NCI-H1417 treated with DMSO at 0.1 percent for 48 hours (cell line): ENCODE measurements at places on chromosomes 2 and 18.
A peak's percentile ranks its signal among the peaks of the same experiment; 100 is the strongest.

DNA sequence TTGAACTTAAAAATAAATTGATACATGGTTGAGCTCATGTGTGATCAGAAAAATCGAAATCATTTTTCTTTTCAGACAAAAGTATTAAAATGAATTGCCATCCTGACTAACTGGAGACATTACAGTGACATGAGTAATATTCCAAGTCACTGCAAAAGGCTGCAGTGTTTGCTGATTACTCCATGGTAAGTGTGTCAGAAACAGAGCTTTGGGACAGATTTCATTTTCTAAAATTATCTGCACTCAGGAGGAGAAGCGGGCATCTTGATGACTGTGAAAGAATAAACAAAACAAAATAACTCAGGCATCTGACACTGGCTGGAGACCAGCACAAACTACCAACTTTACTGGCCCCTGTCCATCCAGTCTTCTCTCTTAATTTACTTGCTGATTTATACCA, 312.3 kb upstream of the PIK3C3 start:
- DNase-seq = no peak

GRCh38 chr18:24837066-24837465, 376.6 kb downstream of the HRH4 start:
- DNase-seq = no peak

DNA sequence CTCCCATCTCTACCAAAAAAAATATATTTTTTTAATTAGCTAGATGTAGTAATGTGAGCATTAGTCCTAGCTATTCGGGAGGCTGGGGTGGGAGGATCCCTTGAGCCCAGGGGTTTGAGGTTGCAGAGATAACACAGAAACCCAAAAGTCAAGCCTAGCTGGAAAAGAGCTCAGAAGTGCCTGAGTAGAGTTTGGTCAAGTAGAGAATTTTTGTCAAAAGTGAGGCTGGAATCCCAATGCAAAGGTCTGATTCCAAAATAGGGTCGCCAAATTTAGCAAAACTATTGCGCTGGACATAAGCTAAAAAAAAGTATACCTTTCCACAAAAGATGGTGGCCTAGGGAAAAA, 15.5 kb upstream of the MSH6 start:
- no peak for DNase-seq

DNA sequence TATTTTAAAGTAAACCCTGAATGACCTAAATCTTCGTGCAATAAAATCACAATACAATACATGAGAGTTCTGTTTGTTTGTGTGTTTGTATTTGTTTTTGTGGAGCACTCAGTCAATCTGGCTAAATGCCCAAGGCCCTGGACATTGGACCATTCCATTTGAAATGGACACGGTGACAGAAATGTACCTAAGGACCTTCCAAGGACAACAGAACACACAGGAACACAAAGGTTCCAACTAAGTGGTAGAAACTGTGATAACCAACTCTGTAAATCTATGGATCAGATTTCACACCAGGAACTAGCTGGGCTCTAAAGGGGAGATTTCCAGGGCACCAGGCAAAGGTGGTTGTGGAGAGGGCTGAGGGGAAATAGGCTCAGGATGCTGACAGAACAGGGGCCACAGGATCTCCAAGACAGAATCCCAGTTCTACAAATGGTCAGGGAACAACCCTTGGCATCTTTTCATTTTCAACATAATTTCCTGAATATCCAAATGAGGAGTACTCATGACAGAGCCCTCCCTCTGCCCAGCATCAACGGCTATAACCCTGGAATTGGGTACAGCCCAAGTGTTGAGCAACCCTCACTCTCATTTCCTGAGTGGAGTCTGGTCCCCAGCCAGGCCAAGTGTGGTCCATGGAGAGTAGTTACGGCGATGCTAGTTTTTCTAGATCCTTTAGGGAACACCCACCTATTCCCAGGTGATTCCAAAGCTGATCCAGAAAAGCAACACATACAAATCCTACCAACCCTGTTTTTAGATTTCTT, 78.4 kb downstream of the NCKAP5 start:
- no peak for DNase-seq

DNA sequence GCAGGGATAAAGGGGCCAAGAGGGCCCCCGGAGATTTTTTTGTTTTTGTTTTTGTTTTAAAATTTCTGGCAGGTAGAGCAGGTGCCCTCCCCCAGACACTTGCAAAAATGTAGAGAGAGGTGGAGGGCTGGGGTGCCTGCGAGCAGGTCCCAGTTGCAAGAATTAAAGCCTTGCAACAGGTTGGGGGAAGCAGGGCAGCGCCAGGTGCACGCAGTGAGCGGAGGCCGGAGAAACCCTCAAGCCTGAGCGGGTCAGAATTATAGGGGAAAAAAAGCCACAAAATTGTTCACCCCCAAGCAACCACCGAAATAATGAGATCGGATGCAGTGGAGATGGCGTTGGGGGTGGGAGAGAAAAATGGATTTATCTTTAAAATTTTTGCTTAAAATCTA, 527 bp downstream of the IGFBP5 start:
- DNase-seq = no peak

DNA sequence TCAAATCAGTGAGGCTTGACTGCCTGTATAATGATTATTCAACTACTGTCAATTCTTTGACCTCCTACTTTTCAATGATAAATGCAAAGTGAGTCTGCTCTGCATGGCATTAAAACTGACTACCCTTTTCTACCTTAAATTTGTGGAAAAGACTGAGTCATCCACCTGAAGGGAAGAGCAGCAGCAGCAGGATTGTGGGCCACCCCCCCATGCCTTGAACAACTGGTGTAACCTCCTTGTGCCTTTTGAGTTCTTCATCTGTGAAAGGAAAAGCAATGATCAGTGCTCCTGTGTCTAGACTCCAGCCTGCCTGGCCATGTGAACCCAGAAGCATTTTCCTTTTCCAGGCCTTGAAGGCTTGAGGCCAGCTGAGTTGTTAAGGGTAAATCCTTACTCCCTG, 102.9 kb downstream of the OSR1 start:
- DNase-seq = no peak

DNA sequence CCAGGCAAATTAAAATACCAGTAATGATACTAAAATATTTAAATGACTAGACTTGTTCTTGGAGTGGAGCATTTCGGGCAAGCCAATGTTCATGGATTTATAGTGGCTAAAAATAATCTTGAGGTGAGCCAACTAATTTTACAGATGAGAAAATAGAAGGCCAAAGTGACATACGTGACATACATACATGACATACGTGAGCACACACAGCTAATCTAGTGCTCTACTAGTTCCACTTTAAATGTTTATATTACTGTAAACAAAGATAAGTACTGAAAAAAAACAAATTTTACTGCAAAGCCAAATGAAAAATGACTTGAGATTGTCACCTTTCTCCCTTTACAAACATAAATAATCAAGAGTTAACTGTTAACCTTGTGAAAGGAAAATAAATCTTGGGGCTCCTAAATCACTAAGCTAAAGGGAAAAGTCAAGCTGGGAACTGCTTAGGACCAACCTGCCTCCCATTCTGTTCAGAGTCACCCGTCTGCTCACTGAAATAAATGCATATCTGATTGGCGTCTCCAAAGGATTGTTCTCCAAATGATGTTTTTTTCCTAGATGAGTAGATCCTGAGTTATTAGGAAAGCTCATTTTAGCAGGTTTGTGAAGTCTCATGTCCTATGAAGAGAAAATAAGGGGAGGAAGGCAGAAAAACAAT, 96.7 kb downstream of the PMS1 start:
- no peak for DNase-seq

GRCh38 chr2:143675021-143675420, 545.8 kb downstream of the ARHGAP15 start:
- DNase-seq = no peak

- no peak for DNase-seq
Observed at GRCh38 chr2:55361465-55362189, 58.0 kb downstream of the CCDC88A start.

DNA sequence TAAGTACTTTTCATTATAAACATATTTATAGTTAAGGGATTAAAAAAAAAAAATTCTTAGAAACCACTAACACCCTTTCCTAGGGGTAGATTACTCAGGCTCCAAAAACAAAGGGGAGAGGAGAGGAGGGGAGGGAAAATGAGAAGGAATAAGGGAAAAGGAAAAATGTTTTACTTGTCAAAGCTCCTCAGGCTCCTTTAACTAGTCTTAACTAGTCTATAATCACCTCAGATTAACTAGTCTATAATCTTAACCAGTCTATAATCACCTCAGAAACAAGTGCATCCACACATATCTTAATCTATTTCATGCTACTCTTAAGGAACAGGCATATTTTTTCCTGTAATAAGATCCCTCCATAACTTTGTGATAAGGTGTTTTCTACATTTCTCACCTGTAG, 76.4 kb downstream of the KANSL1L start:
- DNase-seq = no peak

DNA sequence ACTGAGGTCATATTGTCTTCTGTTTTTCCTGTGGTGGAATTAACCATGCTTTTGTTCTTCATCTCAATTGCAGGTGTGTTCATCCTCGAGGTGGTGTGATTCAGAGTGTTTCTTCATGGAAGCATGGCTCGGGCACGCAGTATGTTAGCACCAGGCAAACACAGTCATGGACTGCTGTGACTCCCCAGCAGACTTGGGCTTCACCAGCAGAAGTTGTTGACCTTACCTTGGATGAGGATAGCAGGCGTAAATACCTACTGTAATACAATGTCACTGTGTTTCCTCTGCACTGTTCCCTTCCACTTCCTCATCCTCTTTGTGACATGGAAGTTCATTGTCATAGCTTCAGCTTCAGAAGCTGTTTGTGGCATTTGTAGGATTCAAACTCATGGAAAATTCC, 158.7 kb downstream of the HAUS1 start:
- DNase-seq = no peak

DNA sequence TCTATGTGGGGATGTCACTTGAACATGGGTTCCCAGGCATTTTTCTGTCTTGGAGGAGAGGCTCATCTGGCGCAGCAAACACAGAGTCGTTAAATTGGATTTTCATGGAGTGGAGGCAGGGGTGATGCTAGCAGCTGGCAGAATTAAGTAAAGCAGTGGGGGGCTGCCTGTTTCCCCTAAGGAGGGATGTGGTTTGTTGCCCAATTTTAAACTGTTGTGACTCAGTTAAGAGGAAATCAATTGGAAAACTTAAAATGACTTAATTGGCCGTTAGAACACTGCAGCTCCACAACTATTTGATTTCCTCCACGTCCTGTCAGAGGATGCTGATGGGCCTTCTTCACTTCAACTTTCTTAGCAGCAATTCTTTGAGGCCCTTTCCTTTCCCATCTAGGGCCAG, 354.1 kb upstream of the ATP5MC3 start:
- no peak for DNase-seq

DNA sequence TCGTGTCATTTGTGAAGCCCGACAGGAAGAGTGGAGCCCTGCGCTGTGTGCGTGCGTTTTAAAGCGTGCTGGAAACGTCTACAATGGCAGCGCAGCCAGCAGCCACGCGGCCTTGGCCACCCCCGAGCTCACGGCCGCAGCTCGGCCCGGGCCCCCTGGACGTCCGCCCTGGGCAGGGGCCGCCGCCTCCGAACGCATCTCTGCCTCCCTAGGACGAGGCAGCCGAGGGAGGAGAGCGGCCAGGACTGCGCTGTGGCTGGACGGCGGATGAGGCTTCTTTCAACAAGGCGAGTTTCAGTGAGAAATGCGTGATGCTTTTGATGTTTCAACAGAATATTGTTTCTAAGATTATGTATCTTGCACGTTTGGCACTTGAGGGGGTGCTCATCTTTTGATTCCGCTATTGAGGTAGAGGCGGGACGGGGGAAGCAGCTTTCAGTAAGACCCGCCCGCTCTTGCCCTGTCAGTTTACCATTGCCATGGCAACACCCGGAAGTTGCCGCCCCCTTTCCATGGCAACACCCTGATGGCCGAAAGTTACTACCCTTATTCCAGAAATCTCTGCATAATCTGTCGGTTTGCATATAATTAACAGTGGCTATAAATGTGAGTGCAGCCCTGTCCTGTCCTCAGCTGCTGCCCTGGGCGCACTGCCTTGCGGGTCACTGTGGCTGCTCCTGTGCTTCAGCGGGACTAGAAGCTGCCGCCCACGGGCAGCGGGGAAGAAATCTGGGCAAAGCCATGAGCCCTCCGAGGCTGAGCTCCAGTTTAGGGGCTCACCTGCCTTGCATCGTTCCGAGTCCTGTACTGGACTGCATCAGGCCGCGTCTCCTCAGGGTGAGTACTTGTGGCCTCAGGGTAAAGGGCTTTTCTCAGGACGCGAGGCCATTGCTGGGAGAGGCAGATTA, 38.6 kb downstream of the ADNP2 start:
- peak; percentile 70 for DNase-seq

DNA sequence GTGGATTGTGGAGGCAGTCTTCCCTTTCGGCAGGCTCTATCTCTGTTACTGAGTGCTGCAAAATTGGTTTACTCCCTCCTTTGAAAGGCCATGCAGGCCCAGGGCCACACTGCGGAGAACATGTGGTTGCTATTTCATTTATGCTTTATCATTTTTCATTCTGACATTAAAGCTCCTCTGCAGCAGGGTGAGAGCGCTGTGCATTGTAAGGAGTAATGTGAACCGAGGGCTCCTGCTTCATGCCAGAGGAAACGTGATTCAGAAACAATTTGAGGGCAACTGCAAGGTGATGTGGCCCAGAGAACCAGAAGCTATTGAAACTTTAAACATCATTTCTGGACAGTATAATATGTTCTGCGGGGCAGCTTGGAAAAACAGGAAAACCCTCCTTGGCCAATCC, 341.6 kb upstream of the NT5C1B start:
- DNase-seq = no peak
